Subcutaneous preadipocyte (primary cell): ENCODE measurements at places on chromosomes 13 and 19. TPM values are rescaled to one million over a fixed set of nuclear protein-coding genes. Genes with fewer than 3 reads are reported as not detected.

The PGLYRP1 gene
- not detected in 2 replicates for total RNA-seq

The STXBP2 gene
- 1.1 and 5.3 TPM in 2 replicates for total RNA-seq

The ERICH6B gene
- total RNA-seq = not detected in 2 replicates

The SIGLEC8 gene
- total RNA-seq = not detected in 2 replicates

The TRPC4 gene
- under 0.01 and 0.20 TPM in 2 replicates for total RNA-seq

The SIGLEC9 gene
- total RNA-seq = under 0.01 TPM in 1 of 2 replicates, not detected in the other

The CCDC159 gene
- total RNA-seq = 2.2 and 2.9 TPM in 2 replicates

The GRWD1 gene
- 32.7 and 53.6 TPM in 2 replicates for total RNA-seq

The GFY gene
- total RNA-seq = not detected in 2 replicates

The C5AR2 gene
- total RNA-seq = under 0.01 and 0.20 TPM in 2 replicates

The DACT3 gene
- total RNA-seq = 1.1 and 2.2 TPM in 2 replicates

The CABP5 gene
- not detected in 2 replicates for total RNA-seq

The VSTM1 gene
- total RNA-seq = not detected in 2 replicates
